Neural crest cell (in vitro differentiated cells): ENCODE measurements at places on chromosomes 2 and 18. TPM values are rescaled to one million over a fixed set of nuclear protein-coding genes. Genes with fewer than 3 reads are reported as not detected.

The AGPS gene
- total RNA-seq: 49.3 and 51.5 TPM in 2 replicates

The LONRF2 gene
- total RNA-seq: 5.0 and 5.2 TPM in 2 replicates

The STPG4 gene
- 0.26 and 0.34 TPM in 2 replicates for total RNA-seq

GRCh38 chr2:213261715-213262114, 22.5 kb upstream of the SPAG16 start:
- DNase-seq: no peak

- DNase-seq: no peak
These were observed 219.9 kb downstream of the SH3RF3 start for GRCh38 chr2:109348671-109349502.

- DNase-seq: no peak
These were observed 6.9 kb upstream of the DPYSL5 start for GRCh38 chr2:26840937-26841610.

GRCh38 chr2:35785564-35785963, 570.0 kb upstream of the CRIM1 start:
- DNase-seq: no peak

- DNase-seq: no peak
These were observed 180.9 kb downstream of the SMAD2 start for GRCh38 chr18:47749600-47749973.

GRCh38 chr18:61322265-61322873, 10.9 kb upstream of the CDH20 start:
- peak; percentile 83 for DNase-seq

- DNase-seq: no peak
These were observed 238.5 kb downstream of the WDR7 start for GRCh38 chr18:56889621-56890020.

The MSTN gene
- 0.35 and 0.36 TPM in 2 replicates for total RNA-seq

DNA sequence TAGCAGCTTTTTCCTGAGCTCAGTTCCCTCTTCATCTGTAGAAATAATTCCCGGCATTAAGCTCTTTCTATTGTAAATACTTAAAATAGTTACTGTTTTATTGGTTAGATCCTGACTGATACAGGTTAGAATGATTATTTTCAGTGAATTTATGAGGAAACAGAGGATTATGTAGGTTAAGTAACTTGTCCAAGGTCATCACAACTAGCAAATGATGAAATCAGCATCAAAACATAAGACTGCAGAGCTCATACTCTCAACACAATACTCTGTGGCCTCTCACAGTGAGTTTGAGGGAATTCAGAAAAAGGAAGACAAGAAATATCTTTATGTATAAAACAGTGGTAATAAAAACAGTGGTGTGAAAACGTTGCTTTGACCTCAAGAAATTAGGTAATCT, 113.2 kb upstream of the DLX2 start:
- DNase-seq: no peak

The DSC1 gene
- total RNA-seq: not detected in 2 replicates

The GPR45 gene
- 0.30 TPM in 1 of 2 replicates, not detected in the other for total RNA-seq

DNA sequence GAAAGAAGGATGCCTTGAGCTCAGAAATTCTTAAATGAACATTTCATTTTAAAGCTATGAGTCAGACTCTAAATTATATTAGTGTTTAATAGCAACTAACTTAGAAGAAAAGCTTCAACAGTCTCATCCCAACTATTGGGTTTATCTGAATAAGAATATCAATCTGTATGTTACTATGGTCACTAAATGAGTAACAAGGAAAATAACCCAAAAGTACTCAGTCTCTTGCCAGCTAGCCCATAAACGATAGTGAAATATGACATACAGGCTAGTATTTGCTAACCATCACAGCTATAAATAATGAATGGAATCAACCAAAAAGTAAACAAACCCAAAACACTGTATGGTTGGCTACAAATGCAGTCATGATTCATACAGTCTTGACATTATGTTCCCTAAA, 174.9 kb downstream of the RAB3GAP1 start:
- DNase-seq: no peak

DNA sequence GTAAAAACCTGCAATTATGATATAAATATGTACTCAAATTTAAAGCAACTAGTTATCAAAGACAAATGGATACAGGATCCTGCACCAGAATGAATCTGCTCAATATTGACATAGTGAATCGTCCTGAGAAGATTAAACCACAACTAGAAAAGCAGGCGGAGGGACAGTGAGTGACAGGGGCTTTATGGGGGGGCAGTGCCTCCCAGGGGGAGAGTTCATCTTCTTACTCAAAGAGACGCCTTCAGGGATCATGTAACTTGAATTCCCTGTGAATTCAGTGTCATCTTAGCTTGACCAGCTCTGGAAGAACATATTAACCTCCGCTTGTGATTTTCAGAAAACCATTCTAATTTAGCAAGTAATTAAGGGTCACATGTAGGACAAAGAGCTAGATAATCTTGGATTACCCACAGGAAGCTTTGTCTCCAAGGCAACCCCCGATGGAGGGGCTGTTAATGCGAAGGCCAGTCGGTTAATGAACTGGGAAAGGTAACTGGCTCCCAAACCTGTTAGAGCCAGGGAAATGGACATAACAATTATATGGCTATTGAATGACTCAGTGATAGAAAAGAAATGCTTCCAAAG, 17.4 kb upstream of the LMAN1 start:
- DNase-seq: no peak

- no peak for DNase-seq
These were observed 11.0 kb upstream of the DUSP2 start for GRCh38 chr2:96156011-96156820.

The METAP1D gene
- total RNA-seq: 11.0 and 13.4 TPM in 2 replicates

The SPATA3 gene
- not detected in 2 replicates for total RNA-seq

The TIGD1 gene
- total RNA-seq: 11.8 and 12.8 TPM in 2 replicates

DNA sequence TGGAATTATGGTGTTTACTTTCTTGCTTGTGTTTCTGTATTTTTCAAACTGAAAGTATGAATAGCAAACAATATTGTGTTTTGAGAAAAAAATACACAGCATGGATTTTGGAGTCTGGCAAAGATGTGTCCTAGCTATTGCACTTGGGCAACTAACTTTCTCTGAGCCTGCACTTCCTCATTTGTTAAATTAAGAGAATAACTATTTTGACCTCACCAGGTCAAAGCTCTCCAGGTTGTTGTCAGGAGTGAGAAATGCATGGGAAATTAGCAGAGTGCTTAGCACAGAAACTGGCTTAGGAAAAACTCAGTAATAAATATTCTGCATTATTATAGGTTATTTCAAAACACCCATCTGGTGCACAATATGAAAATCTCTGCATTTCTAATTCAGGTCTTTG, 28.2 kb downstream of the LYPD1 start:
- DNase-seq: no peak

The RAB17 gene
- total RNA-seq: not detected in 2 replicates

The POTEI gene
- 1.1 and 1.3 TPM in 2 replicates for total RNA-seq

The FIGLA gene
- total RNA-seq: not detected in 2 replicates

DNA sequence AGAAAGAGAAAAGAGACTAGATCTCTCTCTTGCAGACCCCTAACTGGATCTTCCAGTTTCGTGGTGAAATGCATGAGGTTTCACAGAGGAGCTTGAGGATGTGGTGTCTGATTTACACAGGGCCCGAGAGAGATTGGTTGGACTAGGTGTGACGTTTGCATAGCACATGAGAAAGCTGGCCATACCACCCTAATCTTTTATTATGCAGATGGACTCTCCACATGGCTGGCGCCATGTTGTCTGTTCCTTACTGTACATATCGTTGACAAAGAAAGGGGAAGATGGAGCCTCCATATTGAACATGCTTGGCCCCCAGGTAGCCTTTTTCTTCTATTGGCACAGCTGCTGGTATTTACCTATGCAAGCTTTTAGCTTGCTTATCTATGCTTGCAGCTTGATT, 27.5 kb upstream of the PGAP1 start:
- no peak for DNase-seq

GRCh38 chr2:6826081-6826913, 39.4 kb downstream of the CMPK2 start:
- no peak for DNase-seq
